Right kidney (tissue), 9 donors: ENCODE measurements at places on chromosomes 6 and 20.

DNA sequence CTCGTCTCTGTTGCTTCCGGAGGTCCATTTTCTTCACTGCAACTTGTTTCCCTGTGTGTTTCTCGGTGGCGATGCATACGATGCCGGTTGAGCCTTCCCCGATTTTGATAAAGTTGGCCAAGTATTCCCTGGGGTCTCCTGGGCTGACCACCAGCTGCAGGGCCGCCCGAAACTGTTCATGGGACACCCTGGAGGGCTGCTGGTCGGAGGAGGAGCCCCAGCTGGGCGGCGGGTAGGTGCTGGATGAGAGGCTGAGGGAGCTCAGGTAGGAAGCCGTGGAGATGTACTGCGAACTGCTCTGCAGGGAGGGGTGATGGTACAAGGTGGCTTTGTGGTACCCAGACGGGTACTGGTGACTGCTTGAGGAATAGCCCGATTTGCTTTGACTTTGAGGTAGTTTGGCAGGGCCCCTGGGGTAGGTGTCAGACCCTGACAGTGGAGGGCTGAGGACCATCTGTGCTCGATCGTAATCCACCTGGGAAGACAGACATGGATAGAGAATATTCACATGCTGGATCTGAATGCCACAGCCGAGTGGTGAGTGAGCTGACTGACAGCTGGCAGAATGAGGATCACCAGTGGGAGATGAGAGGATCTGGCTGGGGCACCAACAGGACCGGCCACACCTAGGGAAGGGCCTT lies 51.6 kb downstream of the LAMP5 start:
- no peak for DNase-seq

- DNase-seq: no peak
Observed at GRCh38 chr6:145752638-145753037, 17.3 kb upstream of the EPM2A start.

- no peak for DNase-seq
Observed at GRCh38 chr20:53001498-53002301, 29.5 kb downstream of the TSHZ2 start.

GRCh38 chr6:31122791-31123706 lies 2.8 kb upstream of the CDSN start:
- peak; percentile 64 for DNase-seq

- no peak for DNase-seq
Observed at GRCh38 chr6:42471142-42471541, 19.4 kb upstream of the TRERF1 start.

DNA sequence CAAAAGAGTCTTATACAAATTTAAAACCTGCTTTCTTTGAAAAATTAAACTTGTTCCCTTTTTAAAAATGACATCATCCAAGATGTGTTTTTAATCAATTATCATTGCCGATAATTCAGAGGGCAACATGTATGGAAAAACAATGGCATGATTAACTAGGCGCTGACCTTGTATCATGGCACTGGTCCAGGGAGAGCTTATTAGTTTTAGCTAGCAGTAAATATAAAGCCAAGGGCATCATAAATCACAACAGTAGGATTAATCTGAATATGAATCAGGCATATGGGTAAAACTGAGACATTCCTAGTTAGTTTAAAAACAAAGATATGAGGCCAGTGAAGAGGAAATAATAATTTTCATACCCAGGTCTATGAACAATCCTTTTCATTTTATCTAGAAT lies 374.0 kb downstream of the HDGFL1 start:
- DNase-seq: no peak

DNA sequence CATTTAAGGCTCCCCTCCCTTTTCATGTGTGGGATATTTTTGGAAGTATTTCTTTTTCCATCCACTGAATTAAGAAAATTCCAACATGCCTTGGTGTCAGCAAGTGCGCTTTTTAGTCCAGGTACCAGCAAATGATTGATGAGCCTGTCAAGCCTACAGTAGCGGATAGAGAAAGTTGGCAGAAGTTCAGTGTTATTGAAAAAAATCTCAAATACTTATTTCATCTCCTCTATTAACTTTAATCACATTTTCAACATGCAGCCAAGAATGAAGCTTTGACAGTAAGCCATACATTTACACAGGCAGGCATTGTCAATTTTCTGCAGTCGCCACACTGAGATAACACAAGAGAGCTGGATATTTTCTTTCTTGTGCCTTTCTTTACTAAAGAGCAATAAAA lies 50.4 kb downstream of the BLOC1S5 start:
- no peak for DNase-seq

DNA sequence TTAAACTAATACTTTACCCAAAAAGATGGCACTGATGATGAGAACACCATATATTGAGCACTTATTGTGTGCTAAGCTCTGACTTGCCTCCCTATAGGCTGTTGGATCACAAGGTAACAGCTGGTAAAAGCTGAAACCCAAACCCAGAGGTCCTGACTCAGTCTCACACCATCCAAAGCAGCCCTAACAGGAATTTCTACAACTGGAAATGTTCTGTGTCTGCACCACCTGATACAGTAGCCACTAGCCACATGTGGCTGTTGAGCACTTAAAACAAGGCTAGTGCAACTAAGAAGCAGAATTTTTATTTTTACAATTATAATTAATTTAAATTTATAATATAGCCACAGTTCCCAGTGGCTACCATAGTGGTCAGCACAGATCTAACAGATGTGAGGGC lies 15.6 kb upstream of the MATN4 start:
- no peak for DNase-seq

DNA sequence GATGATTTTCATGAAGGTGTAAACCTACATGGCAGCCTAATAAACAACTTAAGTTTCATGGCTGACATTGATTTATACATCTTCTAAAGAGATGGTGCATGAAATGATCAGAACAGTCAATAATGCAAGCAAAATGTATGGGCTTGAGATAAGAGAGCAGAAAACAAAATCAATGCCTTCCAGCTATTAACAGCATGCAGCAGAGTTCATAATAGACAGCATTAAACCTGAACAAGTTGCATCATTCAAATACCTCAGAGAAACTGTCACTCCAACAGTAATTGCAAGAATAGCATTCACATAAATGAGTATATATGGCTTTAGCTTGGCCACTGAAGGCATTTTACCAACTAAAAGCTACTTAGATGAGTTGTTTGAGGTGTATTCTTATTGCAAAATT lies 319.6 kb upstream of the ARID1B start:
- DNase-seq: no peak

DNA sequence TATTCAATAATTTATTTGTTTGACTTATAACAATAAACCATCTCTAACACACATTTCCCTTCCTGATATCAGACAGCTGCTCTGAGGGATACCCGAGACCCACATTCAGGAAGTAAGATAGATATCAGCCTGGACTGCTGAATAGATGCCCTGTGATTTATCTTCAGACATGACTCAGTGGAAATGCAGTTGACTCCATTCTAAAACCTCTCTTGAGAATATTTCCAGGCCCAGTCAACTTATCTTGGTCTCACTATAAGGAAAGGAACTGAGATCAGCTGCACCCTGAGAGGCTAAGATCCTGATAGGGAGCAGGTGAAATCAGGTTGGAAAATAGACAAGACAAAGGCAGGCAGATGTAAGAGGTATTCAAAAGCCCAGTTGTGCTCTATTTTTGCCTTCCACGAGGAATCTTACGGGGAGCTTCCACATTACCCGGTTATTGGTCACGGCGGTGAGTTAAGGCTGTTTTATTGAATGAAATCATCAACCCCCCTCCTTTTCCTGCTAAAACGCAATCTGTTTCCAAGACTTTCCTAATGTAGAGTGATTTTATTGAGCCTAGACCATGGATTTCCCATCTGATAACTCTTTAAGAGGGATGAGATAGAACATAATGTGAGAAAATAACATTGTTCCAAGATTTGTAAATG lies 25.5 kb downstream of the C6orf15 start:
- DNase-seq: no peak

GRCh38 chr6:143034689-143035334 lies 25.9 kb upstream of the AIG1 start:
- no peak for DNase-seq

DNA sequence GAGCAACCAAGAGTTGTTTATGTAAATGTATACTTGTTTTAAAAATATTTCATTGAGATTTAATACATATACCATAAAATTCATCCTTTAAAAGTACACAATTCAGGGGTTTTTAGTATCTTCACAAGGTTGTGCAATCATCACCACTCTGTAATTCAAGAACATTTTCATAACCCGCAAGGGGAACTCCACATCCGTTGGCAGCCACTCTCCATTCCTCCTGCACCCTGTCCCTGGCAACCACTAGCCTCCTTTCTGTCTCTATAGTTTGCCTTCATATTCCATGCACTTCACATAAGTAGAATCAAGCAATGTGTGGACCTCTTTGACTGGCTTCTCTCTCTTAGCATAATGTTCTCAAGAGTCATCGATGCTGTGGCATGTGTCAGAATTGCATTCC lies 104.2 kb upstream of the PDE10A start:
- DNase-seq: no peak

GRCh38 chr20:46270977-46271744 lies 37.1 kb downstream of the CDH22 start:
- no peak for DNase-seq

DNA sequence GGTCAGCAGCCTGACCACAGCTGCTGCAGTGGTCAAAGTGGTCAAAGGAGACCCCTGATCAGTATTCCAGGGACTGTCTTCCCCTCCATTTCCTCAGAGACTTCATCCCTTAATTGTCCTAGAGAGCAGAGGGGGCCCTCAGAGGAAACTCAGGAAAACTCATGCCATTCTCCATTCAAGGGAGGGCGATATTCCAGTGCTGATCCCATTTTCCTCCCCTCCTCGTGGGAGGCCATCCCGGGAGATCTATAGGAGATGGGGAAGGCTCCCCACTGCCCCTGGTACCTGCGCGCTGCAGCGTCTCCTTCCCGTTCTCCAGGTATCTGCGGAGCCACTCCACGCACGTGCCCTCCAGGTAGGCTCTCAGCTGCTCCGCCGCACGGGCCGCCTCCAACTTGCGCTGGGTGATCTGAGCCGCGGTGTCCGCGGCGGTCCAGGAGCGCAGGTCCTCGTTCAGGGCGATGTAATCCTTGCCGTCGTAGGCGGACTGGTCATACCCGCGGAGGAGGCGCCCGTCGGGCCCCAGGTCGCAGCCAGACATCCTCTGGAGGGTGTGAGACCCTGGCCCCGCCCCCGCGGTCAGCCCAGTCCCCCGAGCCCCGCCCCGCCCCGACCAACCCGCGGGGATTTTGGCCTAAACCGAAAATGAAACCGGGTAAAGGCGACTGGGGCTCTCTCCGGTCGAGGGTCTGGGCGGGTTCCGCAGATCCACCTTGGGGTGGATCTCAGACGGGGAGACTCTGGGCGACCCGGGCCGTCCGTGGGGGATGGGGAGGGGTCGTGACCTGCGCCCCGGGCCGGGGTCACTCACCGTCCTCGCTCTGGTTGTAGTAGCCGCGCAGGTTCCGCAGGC lies 878 bp downstream of the HLA-C start:
- DNase-seq: peak; percentile 58

DNA sequence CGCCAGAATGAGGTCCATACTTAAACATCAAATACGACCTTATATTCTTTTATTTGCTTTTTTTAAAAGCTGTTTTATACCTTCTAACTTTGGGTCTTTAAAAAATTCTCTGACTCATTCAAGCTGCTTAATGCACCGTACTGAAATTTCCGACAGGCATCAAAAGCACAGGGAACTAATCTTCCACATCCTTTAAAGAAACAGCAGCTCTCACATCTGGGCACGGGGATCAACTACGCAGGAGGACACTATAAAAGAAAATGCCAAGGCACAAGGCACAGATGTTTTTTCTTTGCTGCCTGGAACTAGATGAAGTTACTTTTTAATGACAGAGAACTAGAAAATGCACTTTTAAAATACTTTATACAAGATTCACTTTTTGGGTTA lies 112.4 kb upstream of the ARG1 start:
- no peak for DNase-seq

- no peak for DNase-seq
Observed at GRCh38 chr6:97586344-97586743, 303.3 kb upstream of the MMS22L start.

DNA sequence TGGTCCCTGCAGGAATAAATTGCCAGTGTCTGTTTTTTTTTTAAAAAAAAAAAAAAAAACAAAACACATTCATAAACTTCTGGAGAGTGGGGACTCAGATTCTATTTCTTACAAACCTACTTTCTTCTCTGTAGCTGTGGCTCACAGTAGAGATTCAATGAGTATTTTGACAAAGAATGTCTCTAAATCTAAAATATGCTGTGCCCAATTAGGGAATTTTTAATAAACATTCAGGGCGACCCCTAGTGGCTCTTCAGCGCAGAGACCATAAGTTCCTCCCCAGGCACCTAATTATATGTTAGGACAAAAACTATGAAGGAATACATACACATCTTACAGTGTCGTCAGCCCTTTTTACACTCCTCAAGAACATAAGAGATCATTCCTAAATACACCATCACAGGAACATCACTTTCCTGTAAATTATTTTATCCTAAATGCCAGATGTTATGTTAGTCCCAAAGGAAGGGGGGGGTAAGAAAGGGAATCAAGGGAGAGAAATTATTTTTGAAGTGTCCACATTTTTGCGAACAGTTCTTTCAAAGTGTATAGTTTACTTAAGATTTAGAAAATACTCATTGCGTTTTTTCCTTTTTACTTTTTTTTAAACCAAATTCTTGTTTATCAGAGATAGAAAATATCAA lies 21.8 kb upstream of the NAA20 start:
- DNase-seq: no peak

DNA sequence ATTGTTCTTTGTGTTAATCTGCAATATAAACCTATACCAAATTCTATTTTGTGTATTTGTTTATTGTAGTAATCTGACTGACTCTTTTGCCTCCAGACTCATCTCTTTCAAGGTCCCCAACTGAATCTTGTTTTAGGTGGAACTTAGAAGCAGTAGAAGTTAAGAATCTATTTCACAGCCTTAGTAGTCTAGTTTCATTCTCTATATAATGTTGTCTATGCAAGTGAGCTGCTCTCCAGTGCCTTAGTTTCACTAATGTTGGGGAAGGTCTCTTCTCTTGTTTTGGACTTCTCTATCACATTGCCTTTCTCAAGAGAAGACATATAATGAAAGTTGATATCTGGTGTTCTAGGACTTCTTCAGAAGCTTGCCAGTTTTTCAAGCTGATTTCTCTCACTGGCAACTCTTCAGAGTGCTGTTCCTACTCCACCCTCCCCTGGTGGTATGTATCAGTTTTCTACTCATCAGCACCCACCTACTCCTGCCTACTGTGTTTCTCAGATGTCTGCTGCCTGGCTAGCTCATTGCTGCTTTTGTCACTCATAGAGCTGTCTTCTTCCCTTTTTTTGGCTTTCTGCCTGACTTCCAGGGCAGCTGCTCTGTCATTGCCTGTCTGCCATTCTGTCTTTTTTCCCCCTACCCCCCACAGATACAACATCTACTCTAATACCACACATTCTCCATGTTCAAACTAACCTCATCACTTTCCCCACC lies 82.1 kb downstream of the PTPRA start:
- DNase-seq: no peak
